Anterior cingulate cortex (tissue), 58 donors: ENCODE measurements at places on chromosomes 11 and 22.
A peak's percentile ranks its signal among the peaks of the same experiment; 100 is the strongest.

DNA sequence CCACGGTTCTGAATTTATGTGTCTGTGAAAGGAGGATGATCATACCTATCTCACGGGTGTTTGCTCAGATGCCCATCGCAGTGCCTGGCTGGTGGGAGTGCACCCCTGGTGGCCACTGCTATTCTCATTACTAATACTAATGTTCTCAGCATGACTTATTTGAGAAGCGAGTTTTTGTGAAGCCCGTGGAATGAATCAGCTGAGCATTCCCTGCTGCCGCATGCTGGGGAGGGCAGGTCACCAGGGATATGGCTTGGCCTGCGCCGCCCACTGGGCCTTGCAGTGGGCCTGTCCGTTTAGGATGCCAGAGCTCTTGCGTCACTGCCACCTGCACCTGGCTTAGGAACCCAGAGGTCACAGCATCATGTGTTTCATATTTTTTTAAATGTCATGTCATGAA lies 16.9 kb downstream of the CTTN start:
- DNase-seq = no peak

- DNase-seq = no peak
These were observed 16.0 kb downstream of the SLC35F2 start for GRCh38 chr11:107842412-107843100.

GRCh38 chr11:71198141-71198822 lies 54.1 kb downstream of the SHANK2 start:
- no peak for DNase-seq

DNA sequence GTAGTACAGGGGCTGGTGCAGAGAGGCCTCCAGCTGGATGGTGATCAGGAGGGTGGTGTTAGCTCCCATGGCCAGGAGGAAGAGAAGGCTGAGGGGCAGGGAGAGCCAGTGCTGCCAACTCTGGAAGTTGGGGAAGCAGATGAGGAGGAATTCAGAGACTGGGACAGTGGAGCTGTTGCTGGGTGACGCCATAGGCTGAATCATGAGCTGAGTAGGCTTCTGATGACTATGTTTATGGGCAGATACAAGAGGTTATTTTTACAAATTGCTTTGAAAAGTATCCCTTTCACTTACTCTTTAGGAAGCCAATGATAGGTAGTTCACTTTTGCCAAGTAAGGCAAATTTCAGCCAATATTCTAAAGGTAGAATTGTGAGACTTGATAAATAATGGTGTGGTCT lies 3.1 kb downstream of the OR56A1 start:
- no peak for DNase-seq

GRCh38 chr22:20141186-20142077 lies 9.4 kb downstream of the CCDC188 start:
- DNase-seq = no peak

- no peak for DNase-seq
These were observed 22.4 kb downstream of the CPT1A start for GRCh38 chr11:68819362-68819761.

GRCh38 chr11:114077482-114078305 lies 18.2 kb downstream of the ZBTB16 start:
- no peak for DNase-seq

DNA sequence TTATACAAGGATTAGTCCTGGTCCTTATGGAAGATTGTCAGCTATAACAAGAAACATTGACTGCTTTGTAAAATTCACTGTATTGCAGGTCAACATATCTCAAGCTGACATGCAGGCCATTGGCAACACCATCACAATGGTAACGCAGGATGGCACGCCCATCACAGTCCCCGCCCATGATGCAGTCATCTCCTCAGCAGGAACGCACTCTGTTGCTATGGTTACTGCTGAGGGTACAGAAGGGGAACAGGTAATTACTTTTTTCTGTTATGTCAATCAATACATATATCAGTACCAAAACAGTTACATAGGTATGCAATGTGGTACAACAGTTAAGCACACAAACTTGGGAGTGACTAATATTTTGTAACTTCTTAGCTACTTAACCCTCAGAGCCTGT lies 55.3 kb downstream of the ZNF143 start:
- DNase-seq = no peak

DNA sequence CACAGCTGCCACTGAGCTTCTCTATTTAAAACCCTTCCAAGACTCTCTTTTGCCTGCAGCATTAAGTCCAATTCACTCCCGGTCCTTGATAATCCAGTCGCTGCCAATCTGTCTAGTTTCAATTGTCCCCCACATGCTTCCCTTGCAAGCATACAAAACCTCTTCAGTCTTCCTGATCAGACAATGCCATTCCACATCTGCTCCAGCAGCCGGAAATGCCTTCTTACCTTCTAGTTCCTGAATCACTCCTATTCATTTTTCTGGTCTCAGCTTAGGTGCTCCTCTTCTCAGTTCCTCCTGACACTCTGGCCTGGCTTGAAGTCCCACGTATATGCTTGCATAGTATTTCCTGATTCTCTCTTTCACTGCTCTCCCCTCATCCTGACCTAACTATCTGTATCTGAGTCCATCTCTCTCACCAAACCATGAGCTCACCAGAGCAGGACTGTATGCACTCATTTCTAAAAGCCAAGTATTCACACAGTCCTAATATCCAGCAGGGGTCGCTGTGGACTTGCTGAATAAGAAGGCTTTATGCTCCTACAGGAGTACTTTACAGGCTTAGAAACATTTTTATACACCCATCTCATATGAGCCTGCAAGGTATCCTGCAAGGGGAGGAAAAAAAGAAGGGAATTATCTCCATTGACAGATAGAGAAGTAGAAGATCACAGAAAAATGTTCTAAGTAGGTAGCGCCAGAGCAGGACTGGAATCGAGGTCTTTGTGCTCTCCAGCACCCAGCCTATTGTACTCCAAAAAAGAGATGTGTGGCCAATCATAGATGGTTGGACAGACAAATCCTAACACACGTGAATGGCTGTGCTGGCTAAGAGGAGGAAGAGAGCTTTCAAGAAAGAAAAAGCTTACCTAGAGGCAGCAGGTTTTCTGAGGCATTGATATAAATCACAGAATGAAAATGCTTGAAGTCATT lies 19.2 kb downstream of the XRRA1 start:
- DNase-seq = peak; percentile 8

- no peak for DNase-seq
These were observed 39.4 kb downstream of the SBF1 start for GRCh38 chr22:50435291-50436014.

GRCh38 chr11:92447586-92447985 lies 223.0 kb downstream of the FAT3 start:
- no peak for DNase-seq

GRCh38 chr11:70255477-70256116 lies 14.9 kb upstream of the PPFIA1 start:
- DNase-seq = no peak

DNA sequence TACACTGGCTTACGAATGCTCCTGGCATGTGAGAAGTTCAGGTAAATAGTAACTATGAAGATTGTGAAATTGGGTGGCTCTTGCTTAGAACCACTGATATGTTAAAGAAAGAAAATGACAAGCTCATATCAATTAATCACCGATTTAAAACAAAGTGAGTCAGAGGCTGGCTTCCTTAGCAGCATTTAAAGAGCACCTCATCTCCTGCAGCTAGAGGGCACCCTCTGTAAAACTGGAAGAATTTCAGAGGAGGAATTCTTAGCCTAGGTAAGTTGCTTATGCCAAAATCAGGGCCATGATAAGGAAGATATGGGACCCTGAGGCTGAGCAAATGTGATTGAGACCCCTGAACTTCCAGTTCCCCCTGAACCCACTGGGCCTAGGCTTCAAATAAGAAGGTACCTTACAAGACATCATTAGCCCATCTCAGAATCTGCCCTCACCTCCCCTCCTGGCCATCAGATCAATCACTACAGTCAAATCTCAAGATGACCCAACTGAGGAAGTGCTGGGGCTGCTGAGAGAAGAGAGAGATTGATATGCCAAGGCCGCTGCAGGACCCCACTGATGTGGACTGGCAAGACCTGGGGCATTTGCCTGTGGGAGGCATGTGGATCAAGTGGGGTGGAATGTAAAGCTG lies 8.6 kb upstream of the CD3E start:
- no peak for DNase-seq

- no peak for DNase-seq
These were observed 857 bp downstream of the SHANK3 start for GRCh38 chr22:50673231-50674129.

DNA sequence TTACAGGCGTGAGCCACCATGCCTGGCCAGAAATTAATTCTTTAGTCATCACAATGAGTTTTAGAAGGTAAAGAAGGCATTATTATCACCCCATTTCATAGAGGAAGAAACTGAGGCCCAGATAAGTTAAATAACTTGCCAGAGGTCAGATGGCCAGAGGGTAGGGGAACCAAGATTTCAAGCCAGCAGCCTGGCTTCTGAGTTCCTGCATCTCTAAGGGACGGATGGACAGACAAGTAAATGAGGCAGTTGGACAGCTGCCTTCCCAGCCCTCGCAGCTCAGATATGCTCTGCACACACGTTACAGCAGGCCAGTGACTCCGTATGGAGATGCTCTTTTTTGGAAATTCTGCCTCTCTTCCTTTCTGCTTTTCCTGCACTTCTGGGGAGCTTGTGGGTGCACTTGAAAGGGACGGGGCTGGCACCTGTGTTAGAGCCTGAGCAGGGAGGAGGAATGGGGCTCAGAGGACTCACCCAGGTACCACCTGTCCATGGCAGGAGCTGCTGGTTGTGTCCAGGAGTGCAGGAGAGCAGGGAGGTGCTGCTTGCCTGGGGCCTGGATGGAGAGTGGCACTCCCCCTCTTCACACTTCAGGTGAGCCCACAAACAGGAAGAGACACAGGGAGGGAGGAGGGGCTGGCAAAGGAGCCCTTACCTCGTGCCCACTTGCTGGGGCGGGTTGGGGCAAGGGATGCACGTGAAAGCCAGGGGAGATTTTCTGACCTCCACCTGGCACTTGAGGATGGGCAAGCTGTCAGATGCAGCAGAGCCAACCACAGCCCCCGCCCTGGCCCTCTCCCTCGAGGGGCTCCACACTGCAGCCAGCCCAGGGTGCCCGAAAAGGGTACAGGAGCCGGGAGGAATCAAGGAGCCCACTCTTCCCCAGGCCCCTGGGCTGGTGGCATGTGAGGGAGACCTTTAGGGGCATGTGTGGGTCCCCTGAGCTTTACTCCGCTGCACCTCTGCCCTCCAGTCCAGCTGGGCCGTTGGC lies 3.3 kb upstream of the FXYD2 start:
- DNase-seq = no peak

- DNase-seq = no peak
These were observed 18.3 kb downstream of the AMPD3 start for GRCh38 chr11:10473371-10473770.

DNA sequence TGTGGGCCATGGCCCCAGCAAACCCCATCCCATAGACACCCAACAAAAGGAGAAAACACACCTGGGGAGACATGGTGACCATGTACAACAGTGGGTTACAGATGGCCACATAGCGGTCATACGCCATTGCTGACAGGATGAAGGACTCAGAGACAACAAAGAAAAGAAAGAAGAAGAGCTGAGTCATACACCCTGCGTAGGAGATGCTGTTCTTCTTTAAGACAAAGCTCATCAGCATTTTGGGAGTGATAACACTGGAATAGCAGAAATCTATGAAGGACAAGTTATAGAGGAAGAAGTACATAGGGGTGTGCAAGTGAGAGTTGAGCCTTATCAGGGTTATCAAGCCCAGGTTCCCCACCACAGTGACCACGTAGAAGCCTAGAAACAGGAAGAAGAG lies 4.9 kb downstream of the OR8B8 start:
- no peak for DNase-seq

DNA sequence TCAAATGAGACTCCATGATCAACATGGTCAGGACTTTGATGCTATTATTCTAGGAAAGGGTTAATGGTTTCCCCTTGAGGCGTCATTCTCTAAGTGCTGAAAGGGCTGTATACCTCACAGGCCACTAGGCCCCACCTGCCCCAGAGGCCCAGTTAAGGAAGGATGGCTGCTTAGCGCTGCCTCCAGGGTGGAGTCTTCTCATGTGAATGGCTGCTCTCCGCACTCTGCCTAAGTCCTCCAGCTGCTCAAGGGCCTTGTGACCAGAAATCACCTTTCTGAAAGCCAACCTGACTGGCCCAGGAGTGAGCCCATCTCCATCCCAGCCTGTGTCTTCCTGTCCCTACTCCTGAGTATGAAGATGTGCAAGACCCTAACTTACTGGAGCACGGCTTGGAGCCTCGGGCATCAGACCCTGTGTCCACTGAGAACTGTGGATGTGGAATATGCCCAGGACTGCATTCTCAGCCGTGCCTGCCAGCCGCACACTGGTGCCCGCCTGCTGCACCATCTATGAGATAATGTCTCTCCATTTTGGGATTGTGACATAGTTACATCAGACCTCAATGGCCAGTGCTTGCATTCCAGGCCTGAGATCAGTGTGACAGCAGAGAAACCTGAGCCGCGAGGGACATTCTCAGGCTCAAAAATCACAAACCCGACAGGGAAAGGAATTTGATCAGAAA lies 51.0 kb downstream of the SNX19 start:
- DNase-seq = no peak

- no peak for DNase-seq
These were observed 37.2 kb downstream of the FAR1 start for GRCh38 chr11:13705710-13706109.

- DNase-seq = no peak
These were observed 6.6 kb upstream of the OR4B1 start for GRCh38 chr11:48210052-48210451.

GRCh38 chr11:30345644-30346043 lies 22.7 kb downstream of the ARL14EP start:
- DNase-seq = no peak

DNA sequence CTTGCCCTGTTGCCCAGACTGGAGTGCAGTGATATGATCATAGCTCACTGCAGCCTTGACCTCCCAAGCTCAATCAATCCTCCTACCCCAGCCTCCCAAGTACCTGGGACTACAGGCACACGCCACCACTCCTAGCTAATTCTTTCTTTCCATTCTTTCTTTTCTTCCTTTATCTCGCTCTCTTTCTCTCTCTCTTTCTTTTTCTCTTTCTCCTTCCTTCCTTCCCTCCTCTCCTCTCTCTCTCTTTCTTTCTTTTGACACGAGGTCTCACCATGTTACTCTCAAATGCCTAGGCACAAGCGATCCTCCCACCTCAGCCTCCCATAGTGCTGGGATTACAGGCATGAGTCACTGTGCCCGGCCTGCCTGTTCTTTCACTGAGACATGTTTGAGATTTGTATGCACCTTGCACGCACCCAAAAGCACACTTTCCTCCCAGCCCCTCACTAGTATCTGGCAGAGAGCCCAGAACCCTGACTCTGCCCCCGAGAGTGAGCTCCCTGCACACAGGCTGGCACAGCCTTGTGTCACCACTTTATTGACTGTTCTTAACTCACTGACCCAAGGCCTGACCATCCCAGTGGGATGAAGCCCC lies 56.8 kb downstream of the CD6 start:
- DNase-seq = no peak
